ENCODE measurements at places on chromosomes 5 and 9.

DNA sequence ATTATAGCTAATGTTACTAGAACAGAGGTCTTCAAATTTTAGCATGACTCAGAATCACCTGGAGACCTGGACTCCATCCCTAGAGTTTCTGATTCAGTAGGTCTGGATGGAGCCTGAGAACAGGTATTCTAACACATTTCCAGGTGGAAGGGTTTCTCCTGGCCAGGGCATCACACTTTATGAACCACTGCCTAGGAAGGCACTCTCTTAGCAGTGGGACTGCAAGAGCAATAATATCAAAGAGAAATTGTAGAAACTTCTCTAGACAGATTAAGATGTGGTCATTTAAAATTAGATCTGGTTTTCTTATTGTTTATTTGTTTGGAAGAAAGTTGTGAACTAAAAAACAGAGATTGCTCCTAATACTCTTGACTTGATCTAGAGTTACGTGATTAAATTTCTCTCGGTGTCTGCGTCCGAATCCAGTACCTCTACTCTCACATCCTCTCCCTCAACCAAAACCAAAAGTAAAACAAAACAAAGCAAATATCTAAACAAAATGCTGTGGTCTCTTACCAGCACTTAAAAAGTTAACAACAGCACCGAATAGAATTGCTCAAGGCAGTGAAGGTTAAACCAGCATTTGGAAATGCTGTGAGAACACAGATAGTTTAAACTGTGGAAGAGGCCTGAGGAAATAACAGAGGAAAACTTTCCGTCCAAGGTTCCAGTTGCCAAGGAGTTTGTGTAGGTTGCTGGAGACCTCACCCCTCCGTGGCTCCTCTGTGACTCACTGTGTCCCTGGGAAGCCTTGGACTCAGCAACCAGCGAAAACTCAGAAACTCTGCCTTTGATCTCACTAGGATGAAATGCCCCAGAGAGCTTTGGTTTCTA lies 193.4 kb downstream of the ARRDC3 start:
- DNase-seq: no peak

GRCh38 chr5:5487585-5488360 lies 65.3 kb downstream of the ICE1 start:
- DNase-seq: no peak

- DNase-seq: no peak
Observed at GRCh38 chr5:141760193-141760592, 78.2 kb upstream of the ARAP3 start.

DNA sequence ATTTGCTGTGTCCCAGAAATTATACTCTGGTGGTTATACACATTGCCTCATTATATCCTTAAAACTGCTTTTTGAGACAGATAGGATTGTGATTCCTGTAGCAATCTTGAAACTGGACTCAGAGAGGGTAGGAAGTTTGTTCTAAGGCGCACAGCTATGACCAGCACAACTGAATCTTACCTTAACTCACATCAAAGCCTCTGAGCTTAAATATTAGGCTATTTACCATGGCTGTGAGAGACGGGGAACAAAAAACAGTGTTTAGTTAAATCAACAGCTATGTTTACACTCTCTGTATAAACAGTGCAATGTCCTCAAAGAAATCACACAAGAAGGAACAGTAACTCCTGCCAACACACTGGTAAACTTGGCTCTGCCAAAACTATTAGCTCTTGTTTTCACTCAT lies 50.9 kb upstream of the TUT7 start:
- no peak for DNase-seq

DNA sequence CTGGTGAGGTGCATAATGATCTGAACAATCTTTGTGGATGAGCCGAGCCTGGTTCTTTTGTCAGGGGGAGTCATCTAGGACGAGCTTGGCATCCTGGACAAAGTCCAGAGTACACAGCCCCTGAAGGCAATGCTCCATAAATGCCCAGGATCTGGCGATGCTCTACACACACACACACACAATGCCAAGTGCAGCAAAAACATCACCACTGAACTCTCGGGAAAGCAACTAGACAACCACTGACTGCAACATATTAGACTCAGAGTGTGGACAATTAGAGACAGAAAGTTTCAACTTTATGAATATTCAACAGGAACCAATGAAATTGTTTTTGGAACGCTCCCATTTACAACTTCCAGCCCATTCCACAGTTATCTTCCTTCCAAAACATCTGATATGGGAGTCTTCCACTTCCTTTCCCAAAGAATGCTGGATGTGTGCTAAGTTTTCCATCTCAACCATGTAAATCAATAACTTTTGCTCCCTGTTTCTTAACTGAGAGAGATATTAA lies 227.6 kb upstream of the ANKRD55 start:
- DNase-seq: no peak

- no peak for DNase-seq
Observed at GRCh38 chr5:158546748-158547147, 553.0 kb downstream of the EBF1 start.

DNA sequence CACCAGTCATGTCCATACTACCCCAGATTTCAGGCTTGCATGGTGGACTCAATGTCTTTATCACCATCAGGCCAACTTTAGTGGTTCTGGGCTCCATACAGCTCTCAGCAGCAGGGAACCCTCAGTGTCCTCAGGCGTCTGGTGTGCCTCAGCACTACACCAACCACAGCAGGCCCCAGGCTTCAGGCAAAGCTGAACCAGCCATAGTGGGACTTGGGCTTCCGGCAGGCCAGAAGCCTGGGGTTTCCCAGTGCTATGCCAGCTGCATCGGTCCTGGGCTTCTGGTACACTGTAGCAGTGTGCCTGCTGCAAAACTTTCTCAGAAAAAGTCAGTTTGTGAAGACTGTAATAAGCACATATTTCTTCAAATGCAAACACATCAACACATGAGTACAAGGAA lies 11.0 kb upstream of the ZDHHC21 start:
- DNase-seq: no peak

- DNase-seq: no peak
Observed at GRCh38 chr5:61389609-61390008, 57.6 kb downstream of the ZSWIM6 start.

- no peak for DNase-seq
Observed at GRCh38 chr5:173310218-173310769, 17.9 kb downstream of the STC2 start.

DNA sequence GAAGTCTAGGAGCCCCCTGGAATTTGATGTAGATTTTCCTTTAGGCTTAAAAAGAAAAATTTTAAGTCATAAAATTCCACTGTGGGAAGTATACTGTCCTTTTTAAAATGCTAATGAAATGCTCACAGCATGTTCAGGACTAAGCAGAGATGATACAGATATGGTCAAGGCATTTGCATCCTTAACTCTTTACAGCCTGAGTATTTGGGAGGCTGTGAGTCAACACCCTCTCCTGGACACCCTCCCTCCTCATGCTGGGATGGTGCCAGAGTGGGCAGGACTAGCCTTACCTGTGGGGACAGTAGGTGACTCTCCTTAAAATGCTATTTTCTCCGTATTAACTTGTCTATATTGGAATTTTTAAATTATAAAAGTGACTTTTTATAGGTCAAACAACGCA lies 197.4 kb upstream of the ELL2 start:
- DNase-seq: no peak

- DNase-seq: peak; percentile 72
Observed at GRCh38 chr9:33817327-33818166, 587 bp downstream of the UBE2R2 start.

DNA sequence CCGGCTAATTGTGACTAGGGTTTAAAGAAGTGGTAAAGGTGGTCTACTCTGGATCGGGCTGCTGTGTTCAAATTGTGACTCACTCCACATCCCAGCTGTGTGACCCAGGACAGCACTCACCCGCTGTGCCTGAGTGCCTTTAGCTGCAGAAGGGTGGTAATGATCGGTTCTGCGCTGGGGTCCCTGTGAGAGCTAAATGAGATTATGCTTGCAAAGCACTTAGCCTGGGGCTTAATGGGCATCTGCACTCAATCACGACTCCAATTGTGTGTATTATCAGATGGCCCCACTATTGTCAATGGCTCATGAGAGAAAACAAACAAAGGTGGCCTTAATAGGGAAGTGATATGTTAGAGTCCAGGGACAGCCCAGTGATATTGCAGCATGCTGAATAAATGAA lies 25.1 kb upstream of the TBC1D2 start:
- no peak for DNase-seq

DNA sequence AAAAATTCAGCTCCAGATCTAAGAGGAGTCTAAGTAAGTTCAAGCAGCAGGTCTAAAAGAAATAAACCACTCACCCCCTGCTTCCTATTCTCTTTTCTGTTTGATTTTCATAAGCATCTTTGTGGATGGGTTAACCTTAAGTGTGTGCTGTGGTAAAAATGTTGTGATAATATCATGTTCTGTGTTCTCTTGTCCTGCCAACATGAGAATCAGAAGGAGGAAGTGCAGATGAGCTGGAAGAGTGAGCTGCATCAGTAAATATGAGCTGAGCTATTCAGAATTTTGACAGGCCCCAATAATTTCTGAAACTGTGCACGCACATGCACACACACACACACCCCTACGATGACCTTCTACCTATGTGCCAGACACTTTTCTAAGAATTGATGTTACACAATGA lies 186.5 kb upstream of the ANKRD55 start:
- no peak for DNase-seq

DNA sequence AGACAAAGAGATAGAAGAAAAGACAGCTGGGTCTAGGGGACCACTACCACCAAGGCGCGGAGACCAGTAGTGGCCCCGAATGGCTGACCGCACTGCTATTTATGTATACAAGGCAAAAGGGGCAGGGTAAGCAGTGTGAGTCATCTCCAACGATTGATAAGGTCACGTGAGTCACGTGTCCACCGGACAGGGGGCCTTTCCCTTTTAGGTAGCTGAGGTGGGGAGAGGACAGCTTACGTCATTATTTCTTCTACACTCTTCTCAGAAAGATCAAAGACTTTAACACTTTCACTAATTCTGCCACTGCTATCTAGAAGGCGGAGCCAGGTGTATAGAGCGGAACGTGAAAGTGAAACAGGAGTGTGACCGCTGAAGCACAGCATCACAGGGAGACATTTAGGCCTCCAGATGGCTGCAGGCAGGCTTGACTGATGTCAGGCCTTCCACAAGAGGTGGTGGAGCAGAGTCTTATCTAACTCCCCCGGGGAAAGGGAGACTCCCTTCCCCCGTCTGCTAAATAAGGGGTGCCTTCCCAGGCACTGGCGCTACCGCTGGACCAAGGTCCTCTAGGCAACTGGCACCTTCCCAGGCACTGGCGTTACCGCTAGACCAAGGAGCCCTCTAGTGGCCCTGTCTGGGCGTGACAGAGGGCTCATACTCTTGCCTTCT lies 6.1 kb upstream of the PRR16 start:
- DNase-seq: no peak

DNA sequence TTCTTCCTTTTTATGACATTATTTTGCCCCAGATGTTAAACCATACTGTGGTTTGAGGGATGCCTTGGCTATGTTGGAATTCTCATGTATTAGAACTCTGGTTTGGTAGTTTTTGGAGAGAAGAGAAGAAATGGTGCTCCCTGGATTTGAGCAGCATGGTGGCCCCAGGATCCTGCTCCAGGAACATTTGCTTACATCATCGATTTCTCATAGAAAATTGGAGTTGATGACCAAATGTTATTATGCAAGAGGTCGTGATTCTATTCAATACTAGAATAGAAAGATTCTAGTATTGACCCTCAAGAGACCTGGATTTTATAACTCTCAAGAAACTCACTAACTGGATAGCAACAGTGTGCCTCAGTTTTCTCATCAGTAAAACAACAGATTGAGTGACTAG lies 77.5 kb upstream of the GNAQ start:
- no peak for DNase-seq

- no peak for DNase-seq
Observed at GRCh38 chr9:33718987-33719386, 76.4 kb upstream of the PRSS3 start.

DNA sequence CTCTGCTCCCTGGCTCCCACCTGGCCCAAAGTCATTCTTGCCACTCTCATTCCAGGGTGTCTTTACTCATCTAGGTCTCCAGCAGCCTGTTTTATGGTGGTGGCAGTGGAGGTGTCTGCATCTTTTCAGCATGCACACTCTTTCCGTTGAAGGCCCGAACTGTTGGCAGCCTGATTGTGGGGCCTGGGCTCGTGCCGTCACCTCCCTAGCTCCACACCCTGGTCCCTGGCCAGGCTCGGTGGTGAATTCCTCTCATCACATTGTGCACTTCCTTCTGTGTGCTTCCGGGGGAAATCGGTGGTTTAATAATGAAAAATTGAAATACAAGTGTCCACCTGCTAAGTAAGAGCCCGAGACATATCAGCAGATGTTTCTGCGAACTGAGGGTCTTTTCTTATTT lies 214.3 kb downstream of the TRIO start:
- DNase-seq: no peak

DNA sequence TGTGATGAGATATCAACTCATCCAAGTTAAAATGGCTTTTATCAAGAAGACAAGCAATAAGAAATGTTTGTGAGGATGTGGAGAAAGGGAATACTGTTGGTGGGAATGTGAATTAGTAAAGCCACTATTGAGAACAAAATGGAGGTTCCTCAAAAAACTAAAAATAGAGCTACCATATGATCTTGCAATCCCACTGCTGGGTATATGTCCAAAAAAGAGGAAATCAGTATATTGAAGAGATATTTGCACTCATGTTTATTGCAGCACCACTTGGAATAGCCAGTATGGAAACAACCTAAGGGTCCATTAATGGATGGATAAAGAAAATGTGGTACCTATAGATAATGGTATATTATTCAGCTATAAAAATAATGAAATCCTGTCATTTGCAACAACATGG lies 25.1 kb downstream of the PPIP5K2 start:
- DNase-seq: no peak

Data from renal pelvis (tissue), 12 donors.